ENCODE measurements at places on chromosomes 1 and 21. TPM values are rescaled to one million over a fixed set of nuclear protein-coding genes. Genes with fewer than 3 reads are reported as not detected.

LCE1B gene
- polyA plus RNA-seq = not detected

DNA sequence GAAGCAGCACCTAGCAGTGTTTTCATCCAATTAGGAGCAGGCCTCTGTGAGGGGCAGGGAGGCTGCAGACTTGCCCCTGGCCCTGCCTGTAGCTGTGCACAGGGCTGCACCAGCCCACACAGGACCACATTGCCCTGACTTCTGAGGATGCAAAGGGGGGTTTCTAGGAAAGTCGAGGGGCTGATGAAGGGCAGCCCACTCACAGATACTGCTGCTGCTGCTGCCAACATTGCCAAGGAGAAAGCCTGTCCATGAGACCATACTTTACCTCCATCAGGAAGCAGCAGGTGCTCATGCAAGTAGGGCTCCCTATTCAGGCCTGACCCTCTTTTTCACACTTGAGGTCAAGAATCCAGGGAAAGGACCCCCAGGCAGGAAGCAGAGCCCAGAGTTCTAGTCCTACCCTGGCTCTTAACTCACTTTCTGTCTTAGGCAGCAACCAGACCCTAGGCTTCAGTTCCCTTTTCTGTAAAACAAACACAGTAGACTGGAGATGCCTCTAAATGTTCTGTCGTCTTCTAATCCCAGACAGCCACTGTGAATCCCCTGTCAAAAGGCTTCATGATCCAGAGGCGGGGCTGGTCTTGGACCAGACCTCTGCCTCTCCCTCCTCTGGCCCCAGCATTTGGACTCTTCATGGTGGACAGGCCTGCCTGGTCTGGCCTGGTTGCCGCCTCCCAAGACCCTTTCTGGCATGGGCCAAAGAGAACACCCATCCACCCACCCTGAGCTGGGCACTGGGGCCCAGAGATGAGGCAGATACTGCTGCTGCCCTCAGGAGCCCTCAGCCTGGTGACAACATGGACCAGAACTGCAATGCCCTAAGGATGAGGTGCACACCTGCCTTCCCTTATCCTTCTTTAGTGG is 120.2 kb downstream of the GLIS1 start:
- no peak overlapping the region for H3K27ac ChIP-seq
- no peak for DNase-seq
- H3K4me3 ChIP-seq = no peak overlapping the region

DNA sequence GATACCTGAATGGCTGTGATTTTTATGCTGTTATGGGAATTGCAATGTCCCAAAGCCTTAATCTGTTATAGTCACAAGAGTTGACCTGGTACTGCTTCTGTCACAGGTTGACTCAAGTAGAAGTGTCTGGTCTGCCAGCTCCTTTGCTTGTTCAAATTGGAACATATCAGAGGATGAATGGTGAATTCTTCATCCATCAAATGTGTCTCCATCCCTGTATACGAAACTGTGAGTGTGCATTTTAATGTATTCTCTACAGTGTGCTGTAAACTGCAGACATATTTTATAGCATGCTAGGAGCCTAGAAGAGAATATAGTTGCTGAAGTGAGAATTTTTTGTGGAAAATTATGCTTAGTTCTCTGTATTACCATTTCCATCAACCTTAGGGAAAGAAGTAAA is 608.4 kb downstream of the AMY1C start:
- H3K27ac ChIP-seq = no peak overlapping the region
- no peaks in the 10 kb centered on the region for H3K27me3 ChIP-seq
- H3K4me3 ChIP-seq = no peak overlapping the region
- H3K4me1 ChIP-seq = no peaks in the 10 kb centered on the region

DNA sequence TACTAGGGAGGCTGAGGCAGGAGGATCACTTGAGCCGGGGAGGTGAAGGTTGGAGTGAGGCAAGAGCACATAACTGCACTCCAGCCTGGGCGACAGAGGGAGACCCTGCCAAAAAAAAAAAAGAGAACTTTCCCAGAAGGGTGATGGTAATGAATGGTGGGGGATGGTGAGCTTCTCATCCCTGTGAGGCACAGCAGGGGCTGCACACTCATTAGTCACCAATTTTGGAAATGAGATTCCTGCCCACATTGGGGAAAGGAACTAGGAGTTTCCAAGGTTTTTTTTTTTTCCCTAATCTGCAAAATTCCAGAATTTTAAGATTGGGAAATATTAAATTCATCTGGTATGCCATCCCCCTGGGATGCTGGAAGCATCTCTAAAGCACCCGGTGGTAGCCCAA is 50.2 kb upstream of the SSBP3 start:
- no peak overlapping the region for H3K27ac ChIP-seq
- H3K27me3 ChIP-seq = no peaks in the 10 kb centered on the region
- no peak overlapping the region for H3K4me3 ChIP-seq

DNA sequence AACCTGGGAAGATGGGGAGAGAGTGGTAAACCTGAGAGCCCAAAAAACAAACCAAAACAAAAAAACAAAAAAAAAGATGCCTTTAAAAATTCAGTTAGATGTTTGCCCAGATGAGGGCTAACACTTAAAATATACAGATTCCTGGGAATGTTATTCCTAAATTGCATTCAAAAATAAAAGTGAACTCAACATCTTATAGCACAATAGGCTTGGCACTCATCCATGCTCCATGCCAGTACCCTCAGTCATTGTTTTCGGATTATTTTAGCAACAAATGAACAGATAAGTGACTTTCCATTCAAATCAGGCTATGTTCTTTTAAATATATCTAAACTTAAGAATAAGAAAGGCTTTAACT is 3.7 kb downstream of the ATP1A1 start:
- no peak overlapping the region for H3K4me3 ChIP-seq
- H3K27me3 ChIP-seq = no peaks in the 10 kb centered on the region
- peaks cover 55% of the 10 kb centered on the region for H3K4me1 ChIP-seq
- H3K36me3 ChIP-seq = no peaks in the 10 kb centered on the region
- DNase-seq = no peak

DNA sequence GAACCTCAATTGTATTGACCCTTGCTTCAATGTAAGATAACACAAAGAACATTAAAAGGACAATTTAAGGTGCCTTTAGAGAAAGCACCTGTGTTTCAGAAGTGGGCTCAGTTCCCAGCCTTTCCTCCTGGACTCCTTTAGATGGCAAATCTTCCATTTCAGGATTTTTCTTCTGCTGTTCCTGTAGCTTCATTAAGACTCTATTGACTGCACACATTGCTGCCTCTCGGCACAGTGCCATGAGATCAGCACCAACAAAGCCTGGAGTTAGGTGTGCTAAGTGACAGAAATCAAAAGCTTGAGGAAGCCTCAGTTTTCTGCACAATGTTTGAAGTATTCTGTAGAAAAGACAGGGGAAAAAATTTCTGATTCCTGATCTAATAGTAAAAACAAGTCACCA is 40.6 kb downstream of the NVL start:
- H3K27me3 ChIP-seq = no peaks in the 10 kb centered on the region
- H3K36me3 ChIP-seq = peaks cover 35% of the 10 kb centered on the region
- H3K4me1 ChIP-seq = no peaks in the 10 kb centered on the region
- H3K4me3 ChIP-seq = no peak overlapping the region
- DNase-seq = no peak
- H3K27ac ChIP-seq = no peak overlapping the region

DNA sequence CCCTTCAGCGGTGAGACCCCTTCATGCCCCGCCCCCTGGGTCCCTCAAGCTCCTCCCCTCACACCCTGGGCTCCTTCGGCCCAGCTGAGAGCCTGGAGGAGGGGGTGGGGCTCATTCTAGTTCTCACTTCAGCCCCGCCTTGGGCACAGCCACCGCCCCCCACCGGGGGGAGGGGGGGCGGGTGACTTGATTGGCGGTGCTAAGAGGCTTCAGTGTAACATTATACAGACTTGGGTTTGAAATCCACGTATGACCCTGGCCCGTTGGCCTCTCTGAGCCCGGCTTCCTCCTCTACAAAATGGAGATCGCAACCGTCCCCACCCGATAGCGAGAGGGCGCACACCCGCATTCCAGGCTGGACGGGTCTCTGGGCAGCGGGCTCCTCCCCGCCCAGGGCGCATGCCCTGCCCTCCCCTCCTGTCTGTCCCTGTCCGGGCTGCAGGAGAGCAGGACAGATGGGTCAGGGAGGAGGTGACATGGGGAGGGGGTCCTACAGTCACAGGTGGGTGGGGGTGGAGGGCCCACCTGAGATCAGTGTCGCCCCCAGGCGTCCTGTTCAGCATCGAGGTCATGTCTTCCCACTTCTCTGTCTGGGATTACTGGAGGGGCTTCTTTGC is 5.1 kb downstream of the CLCNKB start:
- H3K4me1 ChIP-seq = peaks cover 7% of the 10 kb centered on the region
- peak overlapping the region; percentile 34 for H3K4me3 ChIP-seq
- H3K36me3 ChIP-seq = no peaks in the 10 kb centered on the region
- peak; percentile 61 for DNase-seq
- H3K27ac ChIP-seq = no peak overlapping the region

Measured in muscle of leg (tissue), 16 donors.